ENCODE measurements at places on chromosomes 1 and 21. TPM values are rescaled to one million over a fixed set of nuclear protein-coding genes. Genes with fewer than 3 reads are reported as not detected.

PCAT6 gene
- polyA plus RNA-seq: 2.3 TPM

RIMKLA gene
- 0.74 TPM for polyA plus RNA-seq

SPATA45 gene
- polyA plus RNA-seq: not detected

ADARB1 gene
- polyA plus RNA-seq: 24.7 TPM

GRIK1 gene
- polyA plus RNA-seq: 3.4 TPM

DIPK1A gene
- polyA plus RNA-seq: 11.9 TPM

LCE1E gene
- not detected for polyA plus RNA-seq

STXBP3 gene
- polyA plus RNA-seq: 28.4 TPM

CDC20 gene
- 16.2 TPM for polyA plus RNA-seq

TESK2 gene
- 2.4 TPM for polyA plus RNA-seq

TMEM240 gene
- polyA plus RNA-seq: 3.0 TPM

HPCA gene
- polyA plus RNA-seq: 0.24 TPM

AHDC1 gene
- polyA plus RNA-seq: 82.9 TPM

SPATA46 gene
- polyA plus RNA-seq: not detected

OR14K1 gene
- not detected for polyA plus RNA-seq

ADAM30 gene
- not detected for polyA plus RNA-seq

GNAT2 gene
- not detected for polyA plus RNA-seq
